ENCODE measurements at places on chromosomes 4 and X. TPM values are rescaled to one million over a fixed set of nuclear protein-coding genes. Genes with fewer than 3 reads are reported as not detected.

CXCL1 gene
- total RNA-seq: not detected

- no peaks in the 10 kb centered on the region for H3K36me3 ChIP-seq
- H3K4me1 ChIP-seq: no peaks in the 10 kb centered on the region
- H3K4me3 ChIP-seq: no peak overlapping the region
- DNase-seq: no peak
These were observed 10.5 kb upstream of the MAMLD1 start for GRCh38 chrX:150352581-150352980.

DNA sequence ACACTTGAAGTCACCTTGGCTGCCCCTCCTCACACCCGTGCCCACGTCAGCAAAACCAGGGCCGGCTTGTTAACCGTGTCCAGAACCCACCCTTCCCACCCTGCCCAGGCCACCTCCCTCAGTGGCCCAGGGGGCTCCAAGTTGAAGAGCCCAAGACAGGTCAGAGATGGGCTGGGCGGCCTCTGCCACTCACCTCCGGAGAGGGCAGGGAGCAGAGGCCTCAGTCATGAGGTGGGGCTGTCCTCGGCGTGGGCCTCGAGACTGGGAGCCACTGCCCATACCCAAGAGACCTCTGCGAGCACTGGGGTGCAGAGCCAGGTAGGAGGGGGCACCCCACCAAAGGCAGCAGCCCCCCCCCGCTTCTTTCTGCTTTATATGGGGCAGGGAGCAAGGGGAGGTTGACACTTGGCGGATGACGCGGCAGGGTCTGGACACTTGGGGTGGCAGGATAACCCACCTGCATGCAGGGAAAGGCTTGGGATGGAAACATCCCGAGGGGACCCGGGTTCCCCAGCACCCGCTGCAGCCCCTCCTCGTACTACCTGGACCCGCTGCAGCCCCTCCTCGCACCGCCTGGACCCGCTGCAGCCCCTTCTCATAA, 38.0 kb upstream of the SPON2 start:
- H3K36me3 ChIP-seq: no peaks in the 10 kb centered on the region
- H3K4me3 ChIP-seq: no peak overlapping the region
- H3K27ac ChIP-seq: no peak overlapping the region

GRCh38 chrX:99413317-99413716, 996.8 kb downstream of the PCDH19 start:
- no peak overlapping the region for H3K4me3 ChIP-seq
- DNase-seq: no peak
- H3K36me3 ChIP-seq: no peaks in the 10 kb centered on the region
- no peak overlapping the region for H3K27ac ChIP-seq
- no peaks in the 10 kb centered on the region for H3K27me3 ChIP-seq

- H3K4me3 ChIP-seq: no peak overlapping the region
- H3K36me3 ChIP-seq: peaks cover 5% of the 10 kb centered on the region
- no peak for DNase-seq
- H3K4me1 ChIP-seq: no peaks in the 10 kb centered on the region
- no peaks in the 10 kb centered on the region for H3K27me3 ChIP-seq
These were observed 31.6 kb upstream of the NAP1L5 start for GRCh38 chr4:88729146-88729760.

Measured in neural crest cell (in vitro differentiated cells).